ENCODE measurements at places on chromosomes 7 and 10.

- DNase-seq: no peak
Measured at GRCh38 chr7:157717211-157718174, 380.7 kb downstream of the DNAJB6 start.

DNA sequence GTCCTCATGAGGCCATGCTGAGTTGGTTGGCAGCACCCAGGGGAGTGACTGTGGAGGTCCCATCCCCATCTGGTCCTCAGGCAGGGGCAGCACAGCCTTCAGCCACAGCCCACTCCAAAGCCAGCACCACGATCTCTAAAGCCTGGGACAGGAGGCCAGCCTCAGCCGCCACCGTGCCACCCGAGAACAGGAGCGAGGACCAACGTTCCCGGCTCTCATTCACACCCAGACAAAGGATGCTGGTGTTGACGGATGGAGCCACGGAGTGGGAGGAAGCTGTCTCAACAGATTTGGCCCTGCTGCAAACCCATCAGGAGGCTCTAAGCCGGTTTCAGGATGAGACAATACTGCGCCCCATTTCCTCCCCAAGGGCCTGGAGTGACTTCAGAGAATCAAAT is 42.7 kb upstream of the PPP2R2D start:
- no peak for DNase-seq

DNA sequence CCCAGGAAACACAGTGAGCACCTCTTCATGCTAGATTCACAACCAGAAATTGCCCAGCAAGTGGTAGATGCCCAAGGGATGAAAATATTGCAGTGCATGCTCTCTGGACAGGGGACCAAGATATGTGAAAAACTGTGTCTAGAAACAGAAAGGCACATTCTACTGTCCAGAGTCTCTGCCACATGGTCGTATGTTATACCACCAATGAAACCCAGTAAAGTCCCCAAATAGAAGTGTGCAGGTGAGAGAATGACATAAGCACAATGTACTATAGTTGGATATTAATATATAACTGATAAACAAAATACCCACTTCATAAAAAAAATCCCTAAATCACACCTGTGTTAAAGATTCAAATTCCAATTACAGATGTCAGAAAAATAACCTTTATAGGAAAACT is 43.8 kb downstream of the RASGEF1A start:
- DNase-seq: no peak

DNA sequence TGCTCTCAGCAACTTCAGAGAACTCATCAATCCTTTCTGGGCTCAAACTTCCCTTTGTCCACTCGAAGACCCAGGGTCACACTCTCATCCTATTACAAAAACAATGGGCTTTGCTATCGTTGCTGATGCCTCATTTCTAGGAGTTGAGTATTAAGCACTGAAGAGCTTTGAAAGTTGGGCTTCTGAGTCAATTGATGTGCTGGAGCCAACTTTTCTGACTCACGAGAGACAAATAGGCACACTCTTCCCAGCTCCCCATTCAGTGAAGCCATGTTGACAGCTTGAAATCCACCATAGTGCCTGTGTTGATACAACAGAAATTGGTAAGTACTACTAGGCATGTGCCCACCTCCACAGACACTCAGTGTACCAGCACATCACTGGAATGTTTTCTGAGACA is 97.5 kb upstream of the PRSS58 start:
- DNase-seq: no peak

GRCh38 chr10:12556039-12556438 is 206.7 kb downstream of the CAMK1D start:
- no peak for DNase-seq

- no peak for DNase-seq
Measured at GRCh38 chr10:95767884-95768556, 12.1 kb downstream of the ENTPD1 start.

GRCh38 chr7:149624006-149624405 is 126.4 kb upstream of the ZNF746 start:
- DNase-seq: no peak

DNA sequence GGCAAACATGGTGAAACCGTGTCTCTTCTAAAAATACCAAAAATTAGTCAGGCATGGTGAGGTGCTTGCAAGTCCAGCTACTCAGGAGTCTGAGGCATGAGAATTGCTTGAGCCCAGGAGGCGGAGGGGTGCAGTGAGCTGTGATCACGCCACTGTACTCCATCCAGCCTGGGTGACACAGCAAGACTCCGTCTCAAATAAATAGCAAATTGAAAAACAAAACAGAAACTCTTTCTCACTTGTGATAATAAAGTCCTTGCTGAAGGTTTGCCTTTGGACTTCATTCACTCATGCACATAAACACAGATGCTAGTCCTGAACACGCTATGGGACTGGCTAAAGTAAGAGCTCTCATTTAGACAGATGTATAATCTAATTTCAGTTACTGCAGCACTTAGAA is 37.6 kb downstream of the ANK3 start:
- no peak for DNase-seq

DNA sequence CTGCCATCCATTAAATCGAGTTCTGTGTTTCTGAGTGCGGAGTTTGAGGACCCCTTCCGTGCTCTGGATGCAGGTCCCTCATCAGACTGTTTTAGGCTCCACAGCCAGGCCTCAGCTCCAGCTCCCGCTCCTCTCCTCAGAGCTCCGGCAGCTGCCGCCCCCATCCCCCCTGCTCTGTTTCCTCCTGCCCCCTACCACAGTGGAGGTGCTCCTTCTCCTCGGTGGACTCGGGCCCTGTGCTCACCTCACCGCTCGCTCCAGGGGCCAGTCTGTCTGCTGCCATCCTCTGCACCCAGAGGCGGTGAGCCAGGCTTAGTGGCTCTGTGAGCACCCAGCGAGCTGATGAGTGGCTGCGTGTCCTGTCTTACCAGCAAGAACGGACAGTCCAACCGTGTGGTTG is 21.4 kb upstream of the PRKAR1B start:
- DNase-seq: no peak

GRCh38 chr7:100745184-100745583 is 11.8 kb downstream of the ZAN start:
- DNase-seq: peak; percentile 46

DNA sequence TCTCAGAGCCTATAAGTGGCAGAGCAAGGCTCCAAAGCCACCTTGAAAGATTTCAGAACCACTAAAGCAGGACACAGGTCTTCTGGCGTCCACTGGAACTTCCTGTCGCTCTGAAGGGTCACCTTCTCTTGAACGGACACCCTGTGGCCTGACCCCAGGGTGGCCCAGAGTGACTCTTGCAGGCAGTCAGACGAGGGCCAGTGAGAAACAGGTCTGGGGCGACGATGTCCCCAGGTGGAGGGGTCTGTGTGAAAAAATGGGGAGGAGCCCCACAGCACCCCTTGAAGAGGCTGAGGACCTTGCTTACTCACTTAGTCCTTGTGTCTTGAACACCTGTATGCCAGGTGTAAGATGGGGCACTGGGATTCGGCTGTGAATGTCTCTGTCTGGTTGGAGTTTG is 946 bp upstream of the RASGEF1A start:
- DNase-seq: no peak

DNA sequence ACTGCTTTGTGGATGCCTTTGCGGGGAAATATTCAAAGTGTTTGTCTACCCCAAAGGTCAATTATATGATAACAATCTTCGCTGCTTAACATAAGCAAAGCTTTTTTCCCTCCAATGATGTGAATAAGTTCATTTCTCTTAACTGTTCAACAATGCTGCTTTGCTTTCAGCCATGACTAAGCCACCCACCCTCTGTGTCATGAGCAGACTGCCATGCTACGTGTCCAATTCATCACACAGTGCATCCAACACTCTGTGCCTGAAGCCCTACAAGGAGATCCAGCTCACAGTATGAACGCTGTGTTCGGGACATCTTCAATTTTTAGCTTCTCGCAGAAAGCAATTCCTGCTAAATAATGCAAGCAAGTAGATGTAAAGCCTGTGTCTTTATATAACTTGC is 5.7 kb upstream of the TAS2R40 start:
- DNase-seq: no peak

GRCh38 chr7:96235281-96235680 is 86.6 kb downstream of the SLC25A13 start:
- DNase-seq: no peak

DNA sequence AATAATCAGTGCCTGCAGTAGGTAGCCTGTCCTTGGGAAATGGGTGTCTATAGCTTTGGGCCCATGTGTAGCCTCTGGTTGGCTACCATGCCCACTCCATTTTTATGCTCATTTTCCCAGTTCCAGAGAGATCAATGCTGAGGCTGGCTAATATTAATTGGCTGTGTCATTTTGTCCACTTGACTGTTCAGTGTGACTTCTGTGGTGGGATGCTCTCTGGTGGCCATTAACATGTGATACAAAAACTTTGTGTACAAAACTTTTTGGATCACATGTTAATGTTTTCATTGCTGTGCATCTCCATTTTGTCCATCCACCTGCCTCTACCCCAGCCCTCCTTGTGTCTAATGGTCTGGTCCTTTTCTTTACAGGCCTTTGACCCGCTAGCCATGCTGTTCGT is 22.7 kb downstream of the VIM start:
- no peak for DNase-seq

- no peak for DNase-seq
Measured at GRCh38 chr10:102431452-102432124, 786 bp downstream of the CUEDC2 start.

DNA sequence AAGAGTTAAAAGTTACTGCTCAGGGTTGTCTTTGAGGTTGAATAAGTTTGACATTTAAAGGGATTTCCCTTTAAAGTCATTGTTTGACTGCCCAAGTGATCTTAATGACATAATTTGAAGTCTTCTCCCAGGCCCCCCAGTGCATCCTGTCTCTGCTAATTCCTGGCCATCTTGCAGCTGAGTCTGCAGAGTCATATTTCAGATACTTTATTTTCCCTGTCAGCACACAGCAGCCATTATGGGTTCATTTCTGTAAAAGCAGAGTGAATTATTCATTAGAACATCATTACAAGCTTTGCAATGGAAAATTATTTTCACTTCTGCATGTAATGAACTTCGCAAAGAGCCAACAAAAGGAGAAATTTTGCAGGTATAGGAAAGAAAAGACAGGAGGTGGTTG is 536.6 kb downstream of the GALNT17 start:
- no peak for DNase-seq

DNA sequence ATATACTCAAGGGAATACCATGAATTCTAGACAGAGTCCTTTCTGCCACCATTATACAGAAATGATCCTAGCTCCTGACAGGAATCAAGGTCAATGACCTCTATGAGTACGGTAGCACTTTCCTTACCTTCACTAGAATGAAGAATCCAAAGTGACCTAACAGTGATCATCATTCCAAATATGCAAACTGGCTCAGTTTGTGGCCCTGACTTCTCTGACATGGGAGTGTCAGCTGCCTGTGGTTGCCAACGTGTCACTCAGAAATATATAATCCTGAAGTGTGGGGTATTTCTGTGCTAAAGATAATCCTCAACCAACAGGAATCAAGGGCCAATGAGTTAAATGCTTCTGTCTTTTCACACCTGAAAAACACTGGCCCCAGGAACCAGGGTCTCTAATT is 45.7 kb downstream of the COPG2 start:
- no peak for DNase-seq

All from HCT116 (cell line).